CD4-positive, alpha-beta T cell treated with Interferon gamma for 1 hour (primary cell): ENCODE measurements at places on chromosomes 3 and 15.

- no peak for DNase-seq
These were observed 71.2 kb downstream of the TNFAIP8L3 start for GRCh38 chr15:51023499-51023898.

GRCh38 chr3:127263586-127264231, 24.1 kb downstream of the PRR20G start:
- DNase-seq, result no peak

DNA sequence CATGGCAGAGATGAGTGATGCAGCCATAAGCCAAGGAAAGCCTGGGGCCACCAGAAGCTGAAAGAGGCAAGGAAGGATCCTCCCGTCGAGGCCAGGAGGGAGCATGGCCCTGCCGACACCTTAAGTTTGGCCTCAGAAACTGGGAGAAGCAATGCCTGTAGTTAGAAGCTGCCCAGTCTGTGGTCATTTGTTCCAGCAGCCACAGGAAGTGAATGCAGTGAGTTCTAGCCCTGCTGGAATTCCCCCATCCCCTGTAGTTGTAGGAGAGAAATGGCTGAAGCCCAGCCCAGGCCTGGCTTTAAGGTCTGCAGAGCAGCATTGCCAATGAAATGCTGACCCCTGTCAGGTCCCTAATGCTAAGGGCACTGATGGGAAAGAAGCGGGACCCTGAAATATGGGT, 12.2 kb upstream of the CHSY1 start:
- DNase-seq, result no peak

GRCh38 chr3:188673646-188674186, 498.1 kb upstream of the TPRG1 start:
- no peak for DNase-seq

GRCh38 chr15:70299931-70300869, 202.5 kb upstream of the TLE3 start:
- DNase-seq, result peak; percentile 72

- DNase-seq, result no peak
These were observed 49.5 kb downstream of the UMPS start for GRCh38 chr3:124779751-124780191.

- DNase-seq, result no peak
These were observed 2.0 kb upstream of the NR1I2 start for GRCh38 chr3:119779731-119780383.

- no peak for DNase-seq
These were observed 128.1 kb upstream of the AZI2 start for GRCh38 chr3:28476764-28477163.
